Activated naive CD4-positive, alpha-beta T cell treated with anti-CD3 and anti-CD28 coated beads, Interleukin-2, amount 10 ng/mL, durations not matched to agents 7 days and 5 days (primary cell): ENCODE measurements at places on chromosomes 4 and X.

DNA sequence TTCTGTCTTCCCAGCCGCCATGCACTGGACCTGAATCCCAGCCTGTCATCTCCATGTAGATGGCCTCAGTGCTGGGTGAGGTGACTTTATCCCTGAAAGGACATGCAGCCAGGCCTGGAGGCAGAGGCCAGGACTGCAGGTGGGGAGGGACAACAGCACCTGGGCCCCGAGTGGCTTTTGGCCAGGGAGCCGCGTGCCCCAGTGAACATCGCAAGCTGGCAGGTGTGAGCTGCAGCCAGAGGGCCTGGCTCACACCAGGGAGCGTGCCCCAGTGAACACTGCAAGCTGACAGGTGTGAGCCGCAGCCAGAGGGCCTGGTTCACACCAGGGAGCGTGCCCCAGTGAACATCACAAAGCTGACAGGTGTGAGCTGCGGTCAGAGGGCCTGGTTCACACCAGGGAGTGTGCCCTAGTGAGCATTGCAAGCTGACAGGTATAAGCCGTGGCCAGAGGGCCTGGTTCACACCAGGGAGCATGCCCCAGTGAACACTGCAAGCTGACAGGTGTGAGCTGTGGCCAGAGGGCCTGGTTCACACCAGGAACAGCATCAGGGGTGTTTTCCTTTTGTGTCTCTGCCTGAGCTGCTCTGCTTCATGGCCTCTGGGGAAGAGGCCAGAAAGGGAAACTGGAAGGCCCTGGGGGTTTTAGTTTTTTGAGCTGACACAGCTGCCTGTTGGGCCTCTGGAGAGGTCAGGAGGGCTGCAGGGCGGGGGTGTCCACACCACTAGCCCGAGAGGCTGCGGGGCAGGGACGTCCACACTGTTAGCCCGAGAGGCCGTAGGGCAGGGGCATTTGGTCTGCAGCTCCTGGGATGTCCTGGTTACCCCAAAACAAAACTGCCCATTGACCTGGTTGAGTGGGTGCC lies 22.7 kb upstream of the PSAPL1 start:
- DNase-seq, result no peak

- DNase-seq, result no peak
Measured at GRCh38 chr4:3462790-3463415, at the start of gene DOK7. Gene DOK7 (plus strand): TSS chr4:3463306. CDS start chr4:3463376, 70 bp downstream.

- DNase-seq, result no peak
Measured at GRCh38 chr4:1522606-1523005, 116.4 kb upstream of the NKX1-1 start.

DNA sequence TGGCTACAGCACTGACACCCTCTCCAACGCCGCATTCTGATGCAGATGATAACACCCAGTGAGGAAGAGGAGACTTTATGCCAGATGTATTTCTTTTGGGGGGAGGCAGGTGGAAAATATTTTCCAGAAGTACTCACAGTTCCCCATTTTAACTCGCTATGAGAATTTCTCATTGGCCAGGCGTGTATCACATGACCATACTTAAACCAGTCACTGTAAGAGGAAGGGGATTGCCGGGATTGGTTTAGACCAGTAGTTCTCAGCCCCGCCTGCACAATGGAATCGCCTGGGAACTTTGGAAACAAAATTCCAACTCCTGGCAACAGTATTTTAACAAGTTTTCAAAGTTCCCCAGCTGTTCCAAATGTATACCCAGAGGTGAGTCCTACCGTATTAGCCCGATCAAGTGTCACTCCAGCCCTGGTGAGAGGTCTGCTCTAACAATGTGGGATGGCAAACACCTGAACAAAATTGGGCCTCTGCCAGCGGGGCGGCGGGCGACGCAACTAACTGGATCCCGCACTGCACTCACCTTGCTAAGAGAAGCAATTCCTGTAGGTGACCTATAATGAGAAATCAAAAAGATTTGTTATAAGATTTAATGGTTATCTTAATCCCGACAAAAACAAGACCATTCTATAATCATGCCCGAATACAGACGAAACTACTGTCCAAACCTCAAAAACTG lies 2.9 kb upstream of the MSL3 start:
- DNase-seq, result no peak

GRCh38 chr4:151766691-151767090 lies 5.9 kb upstream of the GATB start:
- DNase-seq, result peak; percentile 27

DNA sequence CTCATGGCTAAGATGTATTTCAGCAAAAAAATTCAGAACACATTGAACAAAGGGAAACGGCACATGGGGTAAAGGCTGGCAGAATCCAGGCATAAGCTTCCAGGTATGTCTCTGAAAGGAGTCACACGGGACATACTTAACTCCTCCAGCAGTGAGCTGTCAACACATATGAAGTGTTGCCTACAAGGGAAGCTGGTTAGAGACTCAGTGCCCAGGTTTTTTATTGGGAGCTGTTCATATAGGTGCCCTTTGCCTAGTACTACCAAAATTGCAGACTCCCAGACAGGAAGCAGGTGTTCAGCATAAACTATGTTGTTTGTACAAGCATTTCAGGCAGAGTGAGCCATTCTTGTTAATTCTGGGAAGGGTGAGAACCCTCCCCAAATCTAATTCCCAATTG lies 77.4 kb upstream of the PUDP start:
- no peak for DNase-seq

GRCh38 chr4:139761461-139761860 lies 95.8 kb downstream of the MGST2 start:
- no peak for DNase-seq

DNA sequence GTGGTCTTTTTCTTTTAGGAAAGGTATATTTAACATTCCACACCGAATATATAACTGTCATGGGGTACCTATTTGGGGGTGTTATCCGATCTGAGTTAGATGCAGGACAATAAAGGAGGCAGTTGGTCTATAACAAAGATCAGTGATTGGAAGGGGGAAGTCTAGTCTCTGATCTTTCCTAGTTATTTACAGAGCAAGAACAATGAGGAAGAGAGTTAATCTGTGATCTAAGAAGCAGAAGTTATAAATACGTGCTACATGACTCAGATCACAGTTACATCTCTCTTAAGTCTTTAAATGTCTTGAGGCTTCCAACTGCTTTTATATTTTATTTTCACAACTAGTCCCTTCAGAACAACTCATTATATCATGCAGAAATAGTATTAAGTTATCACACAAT lies 33.2 kb upstream of the ARMCX4 start:
- no peak for DNase-seq

GRCh38 chr4:136183513-136183912 lies 1348.8 kb downstream of the PCDH18 start:
- DNase-seq, result no peak

DNA sequence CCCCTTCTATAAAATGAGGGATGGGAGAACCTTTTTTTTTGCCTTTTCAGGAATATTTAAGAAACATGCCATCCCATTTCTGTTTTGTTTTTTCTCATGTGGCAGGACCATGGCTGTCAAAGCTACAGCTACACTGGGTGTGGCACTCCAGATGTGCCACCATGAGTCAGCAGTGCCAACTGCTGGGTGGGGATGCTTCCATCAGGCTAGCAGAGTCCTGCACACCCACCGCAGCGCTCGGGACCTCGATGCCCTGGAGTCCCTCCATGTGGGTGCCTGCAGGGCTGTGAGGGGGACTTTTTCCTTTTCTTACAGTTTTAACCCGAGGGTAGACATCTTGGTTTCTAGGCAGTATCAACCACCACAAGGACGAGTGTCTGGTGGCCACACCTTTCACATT lies 352.6 kb downstream of the NR3C2 start:
- DNase-seq, result no peak

- no peak for DNase-seq
Measured at GRCh38 chr4:548976-549375, 27.1 kb downstream of the TMEM271 start.

DNA sequence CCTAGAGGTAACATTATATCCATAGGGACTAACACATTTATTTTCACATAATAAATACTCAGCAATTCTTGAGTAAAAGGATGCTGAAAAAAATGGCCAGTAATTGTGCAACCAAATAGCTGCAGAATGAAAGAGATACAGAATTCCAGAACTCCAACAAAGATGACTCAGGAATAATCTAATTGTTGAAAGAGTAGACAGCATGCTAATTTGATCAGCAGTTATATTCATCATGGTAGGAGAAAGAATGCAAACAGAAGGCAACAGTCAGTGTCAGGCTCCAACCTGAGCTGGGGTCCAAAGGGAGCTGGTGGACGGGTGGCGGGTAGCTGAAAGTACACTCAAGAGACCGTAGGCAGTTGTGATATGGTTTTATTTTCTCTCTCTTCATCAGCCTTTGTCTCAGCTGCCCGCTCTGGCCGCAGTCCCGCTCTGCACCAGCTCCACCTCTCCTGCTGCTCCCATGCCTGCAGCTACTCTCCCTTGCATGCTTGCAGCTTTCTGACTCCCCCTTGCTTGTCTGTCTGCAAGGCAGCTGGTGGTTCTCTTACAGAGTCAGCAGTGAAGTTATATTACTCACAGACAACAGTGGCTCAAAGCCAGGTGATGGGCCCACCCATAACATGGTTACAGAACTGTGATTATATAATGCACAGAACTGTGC lies 1150.1 kb downstream of the STIM2 start:
- no peak for DNase-seq

GRCh38 chr4:37970702-37971101 lies 10.5 kb downstream of the PTTG2 start:
- peak; percentile 59 for DNase-seq

GRCh38 chr4:99885063-99885664 lies 9.1 kb downstream of the LAMTOR3 start:
- DNase-seq, result peak; percentile 54

DNA sequence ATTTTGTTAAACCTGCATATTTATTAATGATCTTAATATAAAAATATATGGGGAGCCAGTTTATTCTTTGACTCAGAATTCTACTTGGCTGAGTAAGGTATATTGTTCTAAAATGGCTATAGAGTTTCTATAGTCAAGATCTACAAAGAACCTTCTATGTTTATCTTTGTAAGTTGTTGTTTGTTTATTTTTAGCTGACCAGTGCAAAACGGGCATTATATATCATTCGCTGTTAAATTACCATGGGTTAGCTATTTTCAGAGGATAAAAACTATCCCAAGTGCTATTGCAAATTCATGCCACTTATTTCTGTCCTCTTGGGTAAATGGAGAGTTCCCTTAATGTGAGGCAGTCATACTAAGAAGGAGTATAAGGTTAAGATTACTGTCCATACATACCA lies 5.3 kb upstream of the SPOCK3 start:
- DNase-seq, result no peak

DNA sequence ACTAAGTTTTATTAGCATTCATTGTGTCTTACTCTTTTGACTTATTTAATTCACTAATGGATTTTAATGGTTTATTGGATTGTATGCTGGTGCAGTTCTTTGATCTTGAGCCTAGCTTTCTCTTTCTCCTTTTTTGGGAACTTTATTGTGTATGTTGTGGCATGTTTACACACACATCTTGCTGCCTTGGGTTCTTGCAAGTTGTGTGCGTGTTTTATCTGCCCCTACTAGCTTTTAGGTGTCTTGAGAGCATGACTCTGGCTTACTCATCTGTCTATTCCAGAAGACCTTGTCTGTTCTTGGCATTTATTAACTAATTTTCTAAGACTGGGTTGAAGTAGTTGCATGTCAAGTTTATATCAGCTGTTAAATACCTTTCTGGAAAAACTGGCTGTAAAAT lies 2.7 kb downstream of the TMEM165 start:
- DNase-seq, result no peak

DNA sequence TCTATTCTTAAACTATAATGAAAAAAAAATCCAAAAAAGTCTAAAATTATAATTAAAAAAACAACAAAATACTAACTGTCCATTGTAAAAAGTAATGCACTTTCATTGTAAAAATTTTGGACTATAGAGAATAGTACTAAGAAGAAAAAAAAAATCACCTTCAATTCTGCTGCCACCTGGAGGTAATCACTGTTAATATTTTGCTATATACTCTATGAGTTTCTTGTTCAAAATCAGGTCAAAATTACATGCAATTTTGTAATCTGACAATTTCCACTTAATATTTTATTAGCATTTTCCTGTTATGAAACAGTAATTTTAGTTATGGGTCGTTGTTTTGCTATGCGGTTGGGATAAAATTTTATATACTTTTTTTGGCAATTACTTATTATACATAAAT lies 62.0 kb downstream of the HTT start:
- DNase-seq, result no peak

DNA sequence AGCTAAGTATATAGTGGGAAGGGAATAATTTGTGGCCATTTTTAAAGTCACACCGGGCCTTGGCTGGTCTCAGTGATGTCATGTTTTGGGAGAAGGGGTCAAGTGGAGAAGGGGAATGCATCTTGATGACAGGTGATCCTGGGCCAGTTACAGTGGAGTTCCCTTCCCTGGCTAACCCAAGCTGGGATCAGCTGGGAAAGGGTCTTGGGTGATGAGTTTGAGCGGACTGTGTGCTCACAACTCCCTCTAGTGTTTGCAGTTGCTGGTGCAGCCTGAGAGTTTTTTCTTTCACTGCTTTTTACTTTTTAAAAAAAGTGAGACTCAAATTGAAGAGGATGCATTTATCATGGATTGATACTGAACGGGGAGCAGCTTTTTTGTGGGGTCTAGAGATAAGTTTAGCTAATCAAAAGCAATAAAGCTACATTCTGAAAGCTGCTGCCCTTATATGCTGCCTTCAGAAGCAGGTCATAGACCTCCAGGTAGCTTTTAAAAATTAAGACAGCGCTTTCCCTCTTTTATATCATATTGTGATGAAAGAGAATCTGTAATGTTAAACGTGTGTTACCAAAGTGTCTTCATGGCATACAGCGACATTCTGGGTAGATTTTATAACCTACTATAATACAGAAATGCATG lies 164.7 kb downstream of the DCLK2 start:
- DNase-seq, result no peak

DNA sequence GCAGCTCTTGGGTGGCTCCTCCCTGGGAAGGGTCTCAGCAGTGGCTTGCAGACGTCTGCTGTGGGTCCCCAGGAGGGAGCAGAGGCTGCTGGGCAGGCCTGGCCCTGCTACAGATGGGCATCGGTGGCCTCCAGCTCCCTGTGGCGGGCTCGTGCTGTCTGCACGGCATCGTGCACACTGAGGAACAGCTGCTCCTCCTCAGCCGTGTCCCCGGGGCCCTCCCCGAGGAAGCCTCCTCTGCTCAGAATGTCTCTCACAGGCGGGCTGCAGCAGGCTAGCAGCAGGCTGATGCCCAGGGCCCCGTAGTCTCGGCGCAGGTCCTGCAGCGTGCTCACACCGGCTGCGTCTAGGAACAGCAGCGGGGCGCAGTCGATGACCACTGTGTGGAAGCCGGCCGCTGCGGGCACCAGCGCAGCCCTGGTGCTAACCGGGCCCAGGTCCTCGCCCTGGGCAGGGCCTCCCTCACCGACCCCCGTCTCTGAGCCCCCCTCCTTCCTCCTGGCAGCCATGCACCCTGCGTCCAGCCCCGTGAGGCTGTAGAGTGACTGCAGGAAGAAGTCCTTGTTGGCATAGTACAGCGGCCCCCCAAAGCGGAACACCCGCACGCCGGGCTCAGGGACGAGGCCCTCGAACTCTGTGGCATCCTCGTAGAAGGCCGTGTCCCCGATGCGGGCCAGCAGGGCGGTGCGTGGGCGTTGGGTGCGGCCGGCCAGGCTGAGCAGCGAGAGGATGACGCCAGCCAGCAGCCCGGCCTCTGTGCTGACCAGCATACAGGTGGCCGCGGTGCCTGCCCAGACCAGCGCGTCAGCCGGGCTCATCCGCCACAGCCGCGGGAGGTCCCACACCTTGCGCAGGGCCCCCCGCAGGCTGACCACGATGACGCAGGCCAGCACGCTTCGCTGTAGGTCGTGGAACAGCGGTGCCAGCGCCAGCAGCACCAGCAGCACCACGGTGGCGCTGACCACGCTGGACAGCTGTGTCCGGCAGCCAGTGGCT lies 2.2 kb downstream of the IDUA start:
- DNase-seq, result no peak

GRCh38 chr4:69167300-69167699 lies 47.2 kb downstream of the UGT2B11 start:
- no peak for DNase-seq
